Cortex of kidney (tissue), 1 donor: ENCODE measurements at places on chromosomes 1 and 21.

- no peak for DNase-seq
These were observed 23.6 kb upstream of the DDX59 start for GRCh38 chr1:200693327-200693726.

- no peak for DNase-seq
These were observed 49.1 kb downstream of the DMAP1 start for GRCh38 chr1:44262414-44262813.

DNA sequence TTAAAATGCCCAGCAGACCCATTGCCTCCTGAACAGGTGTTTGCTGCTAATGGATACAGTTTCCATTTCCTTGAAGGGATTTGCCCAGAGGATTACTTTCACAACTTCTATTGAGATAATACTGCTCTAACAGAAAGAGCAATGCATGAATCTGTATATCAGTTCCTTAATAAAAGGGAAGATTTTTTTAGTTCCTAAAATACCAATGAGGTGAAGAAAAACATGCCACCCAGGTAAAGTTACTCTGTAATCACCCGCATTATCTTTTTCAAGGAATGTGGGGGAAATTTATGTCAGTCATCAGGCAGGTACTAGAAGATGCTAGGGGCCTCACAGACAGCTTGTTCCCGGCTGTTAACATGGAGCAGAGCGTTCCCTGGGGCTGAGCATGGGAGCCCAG lies 41.1 kb downstream of the KCNJ15 start:
- DNase-seq: no peak

GRCh38 chr1:176765608-176766007 lies 302.6 kb downstream of the PAPPA2 start:
- DNase-seq: no peak

DNA sequence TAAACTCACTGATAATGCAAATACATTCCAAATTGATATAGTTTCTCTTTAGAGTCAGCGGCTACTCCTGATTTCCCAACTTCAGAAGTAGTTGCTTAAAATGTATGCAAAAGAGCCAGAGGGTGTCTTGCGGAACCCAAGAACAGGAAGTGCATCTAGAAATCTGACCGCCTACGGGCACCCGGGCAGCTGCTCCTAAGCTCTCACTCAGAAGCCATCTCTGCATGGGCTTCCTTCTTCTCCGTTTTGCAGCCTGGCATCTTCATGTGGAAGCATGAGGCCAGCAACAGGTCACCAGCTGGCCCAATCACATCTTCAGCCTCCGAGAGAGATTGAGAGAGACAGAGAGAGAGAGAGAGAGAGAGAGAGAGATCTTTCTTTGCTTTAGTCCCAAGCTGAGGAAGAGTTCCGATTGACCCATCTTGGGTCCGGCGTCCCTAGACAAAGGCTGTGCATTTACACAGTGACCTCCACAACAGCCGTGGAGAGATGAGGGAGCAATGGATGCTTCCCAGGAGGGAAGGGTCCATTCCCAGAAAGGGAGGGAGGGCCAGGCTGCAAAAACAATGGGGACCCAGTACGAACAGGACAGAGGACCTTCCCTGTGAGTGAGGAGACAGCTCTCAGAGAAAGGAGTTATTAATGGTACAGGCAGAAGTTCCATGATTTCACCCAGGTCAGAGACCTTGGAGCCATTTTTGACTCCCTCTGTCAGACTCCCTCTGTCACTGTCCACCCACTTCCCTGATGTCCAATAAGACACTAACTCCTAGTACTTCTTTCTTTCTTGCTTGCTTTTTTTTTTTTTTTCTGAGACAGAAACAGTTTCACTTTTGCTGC lies 28.2 kb upstream of the SLC30A1 start:
- no peak for DNase-seq

DNA sequence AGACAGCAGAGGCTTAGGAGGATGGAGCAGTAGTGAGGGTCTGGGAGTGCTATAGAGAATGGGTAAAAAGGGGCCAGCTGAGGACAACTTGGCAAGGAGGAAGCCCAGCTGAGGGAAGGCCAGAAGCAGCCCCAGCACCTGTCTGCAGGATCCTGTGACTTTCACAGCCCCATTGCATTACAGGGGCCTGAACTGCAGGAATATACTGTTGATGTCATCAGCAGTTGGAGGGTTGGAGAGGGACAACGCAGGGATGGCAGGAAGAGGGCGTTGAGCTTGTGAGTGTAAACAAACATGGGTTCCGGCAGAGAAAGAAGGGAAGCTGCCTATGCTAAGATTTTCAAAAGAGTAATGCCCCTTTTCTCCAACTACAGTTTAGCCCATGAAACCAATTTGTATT lies 628.5 kb downstream of the SMYD3 start:
- DNase-seq: no peak

DNA sequence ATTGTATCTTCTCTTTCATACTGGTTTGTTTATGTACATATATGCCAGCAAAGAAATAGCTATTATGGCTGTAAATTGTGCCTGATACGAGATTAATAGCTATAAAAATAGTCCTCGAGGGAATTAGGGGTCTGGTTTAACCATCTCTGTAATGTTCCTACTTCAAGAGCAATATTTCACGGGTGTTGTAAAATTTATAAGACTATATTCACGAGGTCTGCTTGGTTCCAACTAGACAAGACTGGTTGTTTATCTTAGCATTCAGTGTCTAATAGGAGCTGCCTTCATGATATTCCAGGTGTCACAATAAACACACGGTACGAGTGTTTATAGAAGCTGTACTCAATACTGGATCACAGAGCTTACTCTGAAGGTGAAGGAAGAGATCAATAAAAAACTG lies 389.9 kb downstream of the SIPA1L2 start:
- no peak for DNase-seq

GRCh38 chr1:214285610-214286440 lies 4.9 kb downstream of the SMYD2 start:
- no peak for DNase-seq

DNA sequence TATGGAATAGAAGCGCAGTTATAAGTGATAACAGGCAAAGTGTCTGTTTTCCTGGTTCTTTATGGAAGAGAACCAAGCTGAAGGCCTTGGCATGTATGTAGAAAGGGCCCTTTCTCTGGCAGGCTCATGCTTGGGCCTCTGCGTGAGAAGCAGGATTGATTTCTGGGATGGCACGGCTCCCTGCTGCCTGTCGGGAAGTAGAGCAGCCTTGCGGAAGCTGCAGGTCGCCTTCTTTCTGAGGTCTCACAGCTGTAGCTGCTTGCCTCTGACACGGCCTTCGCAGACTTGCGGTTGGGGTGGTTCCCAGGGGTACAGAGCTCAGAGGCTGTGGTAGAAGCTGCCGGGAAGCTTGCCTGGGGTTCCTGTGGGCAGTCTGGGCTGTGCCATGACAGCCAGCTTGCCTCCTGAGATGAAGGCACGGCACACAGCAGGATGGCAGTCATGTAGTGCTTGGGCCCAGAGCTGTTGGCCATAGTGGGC lies 39.4 kb downstream of the TRAPPC10 start:
- DNase-seq: no peak

GRCh38 chr1:234231061-234231892 lies 142.0 kb upstream of the COA6 start:
- no peak for DNase-seq

DNA sequence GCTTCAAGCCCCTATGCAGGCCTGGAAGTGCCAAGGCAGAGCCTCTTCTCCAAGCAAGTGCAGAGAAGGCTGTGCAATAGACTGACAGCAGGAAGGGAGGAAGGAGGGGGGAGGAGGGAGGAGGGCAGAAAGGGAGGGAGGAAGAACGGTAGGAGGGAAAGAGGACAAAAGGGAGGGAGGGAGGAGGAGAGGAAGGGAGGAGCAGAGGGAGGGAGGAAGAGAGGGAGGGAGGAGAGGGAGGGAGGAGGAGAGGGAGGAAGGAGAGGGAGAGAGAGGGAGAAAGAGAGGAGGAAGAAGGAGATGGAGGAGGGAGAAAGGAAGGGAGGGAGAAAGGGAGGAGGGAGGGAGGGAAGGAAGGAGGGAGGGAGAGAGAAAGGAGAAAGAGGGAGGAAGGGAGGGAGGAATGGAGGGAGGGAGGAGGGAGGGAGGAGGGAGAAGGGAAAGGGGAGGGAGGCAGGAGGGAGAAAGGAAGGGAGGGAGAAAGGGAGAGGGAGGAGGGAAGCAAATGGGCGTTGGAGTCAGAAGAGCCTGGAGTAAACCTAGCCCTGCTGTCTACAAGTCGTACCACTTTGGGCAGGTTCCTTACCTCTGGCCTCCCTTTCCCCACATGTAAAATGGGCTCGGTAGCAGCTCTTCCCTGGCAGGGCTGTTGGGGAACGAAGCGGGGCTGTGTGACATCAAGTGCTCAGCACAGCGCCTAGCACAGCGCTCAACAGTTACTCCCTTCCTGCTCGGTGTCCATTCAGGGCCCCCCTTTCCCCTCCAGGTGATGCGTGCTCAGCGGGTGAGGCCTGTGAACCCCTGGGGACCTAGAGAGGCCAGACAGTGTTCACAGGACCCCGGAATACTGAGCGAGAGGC lies 244.6 kb downstream of the NPHP4 start:
- DNase-seq: no peak

- DNase-seq: no peak
These were observed 3.1 kb downstream of the TFAP2E start for GRCh38 chr1:35576061-35576765.

GRCh38 chr1:197083474-197083873 lies 16.4 kb upstream of the F13B start:
- no peak for DNase-seq

GRCh38 chr1:234656070-234656895 lies 46.3 kb upstream of the IRF2BP2 start:
- DNase-seq: no peak

- no peak for DNase-seq
These were observed 145.7 kb downstream of the DHRS3 start for GRCh38 chr1:12472156-12472797.

DNA sequence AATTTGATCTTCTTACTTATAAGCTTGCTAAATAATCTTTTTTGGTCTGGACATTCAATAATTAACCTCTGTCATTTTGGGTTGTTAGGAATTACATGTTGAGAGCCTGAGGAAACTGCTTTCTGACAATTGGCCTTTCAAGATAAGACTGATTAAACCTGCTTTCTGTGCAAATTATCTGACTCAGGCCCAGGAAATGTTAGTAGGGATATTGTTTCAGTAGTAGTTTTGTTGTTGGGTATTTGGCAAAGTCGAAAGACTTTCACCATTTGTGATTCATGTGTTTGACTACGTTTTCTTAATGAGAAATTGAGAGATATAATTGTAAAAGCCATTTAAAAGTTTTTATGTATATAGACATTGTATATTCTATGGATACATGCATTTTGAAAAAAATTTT lies 81.1 kb upstream of the GPR88 start:
- DNase-seq: no peak

- DNase-seq: no peak
These were observed 59.9 kb downstream of the SPSB1 start for GRCh38 chr1:9352377-9353134.

DNA sequence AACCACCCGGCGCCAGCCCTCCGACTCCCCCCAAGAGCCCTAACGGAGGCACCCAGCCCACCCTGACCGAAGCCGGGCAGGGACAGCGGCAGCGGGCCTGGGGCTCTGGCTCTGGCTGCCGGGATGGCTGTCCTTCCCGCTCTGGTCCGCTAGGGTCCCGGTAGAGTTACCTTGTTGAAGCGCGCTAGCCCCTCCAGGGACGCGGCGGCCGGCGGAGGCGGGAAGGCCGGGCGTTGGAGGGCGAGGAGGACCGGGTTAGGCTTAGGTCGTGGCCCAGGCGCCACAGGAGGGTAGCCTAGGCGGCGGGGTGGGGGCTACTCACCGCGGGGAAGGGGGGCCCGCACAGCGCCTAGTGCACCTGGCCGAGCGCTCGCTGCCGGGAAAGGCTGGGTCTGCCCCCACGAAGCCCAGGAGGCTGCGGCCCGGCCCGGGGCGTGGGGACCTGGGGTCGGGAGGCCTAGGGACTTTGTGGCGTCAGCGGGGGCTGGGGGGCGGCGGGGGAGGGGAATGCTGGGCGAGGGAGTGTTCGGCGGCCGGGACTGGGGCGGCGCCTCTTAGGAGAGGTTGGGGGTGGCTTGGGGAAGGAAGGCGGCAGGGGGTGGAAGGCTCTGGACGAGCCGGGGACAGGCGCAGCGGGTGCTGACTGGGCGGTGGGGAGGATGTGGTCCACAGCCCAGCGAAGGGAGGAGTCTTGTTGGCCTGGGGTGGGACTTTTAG lies at the start of gene TRIM17:
TSS of gene TRIM17 (minus strand) at position 645 of the 717 bp plus-strand sequence. CDS start 1,789 bp downstream, outside the sequence.
- DNase-seq: no peak

GRCh38 chr1:76330991-76331603 lies 256.6 kb downstream of the ST6GALNAC3 start:
- DNase-seq: no peak
